ENCODE measurements at places on chromosomes 5 and 9.

GRCh38 chr5:111707630-111708164 is 49.3 kb downstream of the NREP start:
- DNase-seq, result no peak

- DNase-seq, result no peak
Observed at GRCh38 chr9:9921805-9922204, 691.0 kb downstream of the PTPRD start.

- DNase-seq, result no peak
Observed at GRCh38 chr9:116452227-116452626, 234.9 kb upstream of the TRIM32 start.

GRCh38 chr5:125829349-125829748 is 593.9 kb upstream of the GRAMD2B start:
- no peak for DNase-seq

DNA sequence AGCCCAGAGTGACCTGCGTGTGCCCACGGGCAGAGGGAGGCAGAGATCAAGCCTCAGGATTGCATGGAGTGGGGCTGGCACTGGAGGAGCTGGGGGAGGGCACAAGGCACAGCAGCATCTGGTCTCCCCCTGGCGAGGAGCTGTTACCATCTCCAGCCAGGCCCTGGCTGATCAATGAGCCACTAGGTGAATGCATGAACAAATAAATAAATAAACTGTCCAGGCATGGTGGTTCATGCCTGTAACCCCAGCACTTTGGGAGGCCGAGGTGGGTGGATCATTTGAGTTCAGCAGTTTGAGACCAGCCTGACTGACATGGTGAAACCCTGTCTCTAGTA is 14.3 kb upstream of the PSMB7 start:
- DNase-seq, result no peak

- DNase-seq, result peak; percentile 52
Observed at GRCh38 chr9:107158321-107158720, 124.8 kb upstream of the RAD23B start.

GRCh38 chr9:108634204-108634603 is 221.6 kb downstream of the ACTL7B start:
- DNase-seq, result no peak

- DNase-seq, result peak; percentile 40
Observed at GRCh38 chr9:90086101-90086511, 481.3 kb downstream of the GADD45G start.

GRCh38 chr5:170135796-170136490 is 30.2 kb downstream of the FOXI1 start:
- no peak for DNase-seq
